Head of caudate nucleus (tissue), 42 donors: ENCODE measurements at places on chromosomes 11 and 22.

DNA sequence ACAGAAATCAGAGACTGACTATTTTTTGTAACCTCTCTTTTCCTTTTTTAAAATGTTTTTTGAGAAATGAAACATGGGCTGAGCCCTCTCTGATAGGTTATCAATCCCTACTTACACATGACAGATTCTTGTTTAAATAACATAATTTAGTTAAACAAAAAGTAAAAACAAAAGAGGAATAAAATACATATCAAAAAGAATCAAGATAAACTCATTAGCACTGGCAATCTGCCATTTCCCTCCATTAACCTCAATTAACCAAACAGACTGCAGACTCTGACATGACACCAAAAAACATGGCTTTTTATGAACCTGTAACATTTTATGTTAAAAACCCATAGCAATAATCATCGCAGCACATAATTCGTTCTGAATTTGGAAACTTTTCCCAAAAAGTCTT lies 284.4 kb upstream of the MTNR1B start:
- no peak for DNase-seq

- DNase-seq, result peak; percentile 78
Measured at GRCh38 chr22:38026130-38027111, 30.8 kb upstream of the PICK1 start.

DNA sequence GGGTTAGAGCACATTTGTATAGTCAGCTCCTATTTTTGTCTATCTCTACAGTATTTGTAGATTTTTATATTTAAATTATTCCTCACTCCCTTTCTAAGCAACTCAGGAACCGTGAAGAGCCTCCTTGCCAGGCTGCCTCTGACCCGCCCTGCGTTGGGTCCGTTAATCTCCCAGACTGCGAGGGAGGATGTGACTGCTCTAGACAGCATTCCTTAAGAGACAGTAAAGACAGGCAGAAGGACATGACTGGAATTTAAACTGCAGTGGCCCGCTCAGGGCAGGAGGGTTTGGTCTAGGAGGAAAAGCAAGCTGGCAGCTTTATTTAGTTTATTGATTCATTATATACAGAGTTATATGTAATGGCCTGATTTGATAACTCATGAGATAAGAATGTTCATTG lies 413.7 kb downstream of the TMEM135 start:
- DNase-seq, result no peak

GRCh38 chr11:112306230-112306629 lies 45.6 kb upstream of the PLET1 start:
- no peak for DNase-seq

GRCh38 chr22:43167001-43167589 lies 15.7 kb downstream of the TSPO start:
- no peak for DNase-seq

DNA sequence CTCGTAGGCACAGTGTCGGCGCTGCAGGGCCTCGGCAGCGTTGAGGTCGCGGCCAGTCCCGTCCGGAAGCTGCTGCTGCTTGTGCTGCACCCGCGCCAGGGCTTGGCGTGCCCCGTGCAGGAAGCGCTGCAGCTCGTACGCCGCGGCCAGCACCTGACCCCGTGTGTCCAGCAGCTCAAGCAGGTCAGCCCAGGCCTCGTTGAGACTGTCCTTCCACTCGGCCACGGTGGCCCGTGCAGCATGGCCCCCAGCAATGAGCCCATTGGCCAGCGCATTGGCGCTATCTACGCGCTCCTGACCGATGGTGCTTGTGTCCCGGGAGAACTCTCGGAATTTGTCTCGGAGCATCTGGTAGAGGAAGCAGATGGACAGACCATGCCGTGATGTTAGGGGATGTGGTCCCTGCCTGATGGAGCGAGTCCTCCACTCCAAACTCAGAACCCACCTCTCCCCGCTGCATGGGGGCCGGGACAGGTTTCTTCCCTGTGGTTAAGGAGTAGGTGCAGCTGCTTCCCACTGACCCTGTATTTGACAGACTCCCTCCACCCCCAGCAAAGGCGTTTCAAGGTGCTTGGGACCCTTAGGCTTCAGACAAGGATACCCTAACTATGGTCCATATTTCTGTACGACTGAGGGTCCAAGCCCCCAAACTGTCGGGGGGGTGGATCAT lies 13.8 kb upstream of the RBM4B start:
- DNase-seq, result no peak

GRCh38 chr11:271319-271715 lies 6.9 kb upstream of the NLRP6 start:
- DNase-seq, result no peak

DNA sequence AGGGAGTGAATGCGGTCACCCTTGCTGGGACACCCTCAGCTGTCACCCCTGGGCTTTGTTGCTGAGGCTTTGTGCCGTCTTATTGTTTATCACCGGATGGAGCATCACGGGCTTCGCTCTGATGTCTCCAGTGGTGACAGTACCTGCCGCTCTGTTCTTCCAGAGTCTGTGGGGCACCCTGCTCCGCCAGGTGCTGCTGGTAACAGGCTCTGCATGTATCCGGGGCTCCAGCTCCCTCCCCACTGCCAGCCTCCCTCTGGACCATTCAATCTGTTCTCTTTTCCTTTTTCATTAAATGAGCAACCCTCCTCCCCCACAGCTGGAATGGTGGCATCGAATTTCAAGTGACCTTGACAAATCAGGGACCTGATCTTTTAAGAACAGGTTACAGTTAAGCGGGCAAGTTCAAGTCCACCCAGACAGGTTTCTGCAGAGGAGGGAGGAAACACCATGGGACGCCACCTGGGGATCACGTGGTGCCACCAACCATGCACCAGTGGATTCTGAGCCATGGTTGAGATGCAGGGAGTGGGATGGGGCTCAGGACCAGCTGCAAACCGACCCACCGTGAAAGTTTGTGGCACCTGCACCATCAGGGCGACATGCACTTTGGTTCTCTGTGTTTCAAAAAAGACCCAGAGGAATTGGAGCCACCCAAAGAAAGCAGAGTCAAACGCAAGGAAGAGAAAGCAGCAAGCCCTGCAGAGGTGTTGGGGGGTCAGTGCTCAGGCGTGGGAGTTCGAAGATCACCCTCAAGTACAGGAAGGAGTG lies 89.3 kb downstream of the BCR start:
- no peak for DNase-seq

GRCh38 chr11:40597546-40598113 lies 861.8 kb downstream of the LRRC4C start:
- DNase-seq, result no peak

DNA sequence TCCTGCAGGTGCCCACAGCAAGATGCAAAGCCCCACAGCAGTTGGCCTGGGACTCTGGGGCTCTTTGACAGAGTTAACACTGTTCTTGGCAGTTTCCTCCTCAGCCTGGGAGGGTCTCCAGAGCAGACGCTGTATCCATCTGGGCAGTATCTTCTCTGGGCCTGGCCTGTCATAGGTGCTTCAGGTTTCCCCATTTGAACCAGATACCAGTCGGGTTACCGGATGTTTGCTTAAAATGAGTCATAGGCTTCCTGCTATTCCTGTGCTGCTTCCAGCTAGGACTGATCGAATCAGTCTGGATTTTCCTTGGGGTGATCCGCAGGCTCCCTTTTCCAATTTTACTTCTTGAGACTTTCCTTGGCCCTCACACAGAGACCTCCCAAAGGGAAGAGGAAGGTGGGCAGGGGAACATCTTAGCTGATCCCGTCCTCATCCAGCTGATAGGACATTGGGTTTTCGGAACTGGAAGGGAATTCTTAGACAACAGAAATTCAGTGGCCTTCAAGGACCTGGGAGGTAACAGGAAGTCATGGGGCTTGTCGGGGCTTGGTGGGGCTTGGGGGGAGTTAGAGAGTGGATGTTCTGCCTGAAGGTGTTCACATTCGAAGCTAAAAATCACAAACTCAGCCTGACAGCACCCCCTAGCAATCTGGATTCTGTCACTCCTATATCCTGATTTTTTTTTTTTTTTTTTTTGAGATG lies 2.4 kb upstream of the RANGAP1 start:
- no peak for DNase-seq

DNA sequence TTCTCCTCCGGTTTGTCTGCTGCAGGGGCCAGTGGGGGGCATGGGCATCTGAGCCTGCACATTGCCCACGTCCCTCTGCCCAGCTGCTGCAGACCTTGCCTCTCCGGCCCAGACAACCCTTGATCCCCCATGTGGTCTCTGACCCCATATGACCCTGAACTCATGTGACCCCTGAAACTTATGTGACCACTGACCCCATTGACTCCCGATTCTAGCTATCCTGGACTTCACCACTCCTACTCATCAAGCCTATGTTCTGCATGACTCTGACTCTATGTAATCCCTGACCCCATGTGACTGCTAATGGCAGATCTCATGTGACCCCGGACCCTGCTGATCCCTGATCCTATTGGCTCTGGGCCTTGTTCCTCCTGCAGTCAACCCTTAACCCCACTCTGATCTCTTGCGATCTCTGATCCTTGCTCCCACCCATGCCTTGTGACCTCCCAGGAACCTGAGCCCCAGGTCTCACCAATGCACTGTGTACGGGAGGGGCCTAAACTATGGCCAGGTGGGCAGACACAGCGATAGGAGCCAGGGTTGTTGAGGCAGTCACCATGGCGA lies 5.7 kb downstream of the LTBP3 start:
- DNase-seq, result no peak

DNA sequence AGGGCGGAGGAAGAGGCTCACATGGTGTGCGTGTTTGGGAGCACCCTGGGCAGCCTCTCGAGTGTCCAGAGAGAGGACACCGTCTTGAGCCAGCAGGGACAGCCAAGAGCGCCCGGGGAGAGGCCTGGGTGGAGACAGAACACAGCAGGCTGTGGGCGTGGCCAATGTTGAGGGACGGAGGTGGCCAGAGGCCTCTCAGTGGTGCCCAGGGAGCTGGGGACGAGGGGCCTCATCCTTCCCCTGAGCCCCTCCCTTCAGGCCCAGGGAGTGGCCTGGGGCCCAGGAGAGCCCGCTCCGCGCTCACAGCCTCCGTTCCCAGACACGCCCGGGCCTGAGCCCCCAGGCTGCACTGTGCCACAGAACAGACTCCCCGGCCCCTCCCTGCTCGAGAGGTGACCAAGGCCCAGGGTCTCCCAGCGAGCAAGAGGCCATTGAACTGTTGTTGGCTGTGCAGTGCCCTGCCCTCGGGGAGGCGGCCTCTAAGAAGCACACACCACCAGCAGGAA lies 48.4 kb downstream of the CDKN1C start:
- DNase-seq, result no peak

DNA sequence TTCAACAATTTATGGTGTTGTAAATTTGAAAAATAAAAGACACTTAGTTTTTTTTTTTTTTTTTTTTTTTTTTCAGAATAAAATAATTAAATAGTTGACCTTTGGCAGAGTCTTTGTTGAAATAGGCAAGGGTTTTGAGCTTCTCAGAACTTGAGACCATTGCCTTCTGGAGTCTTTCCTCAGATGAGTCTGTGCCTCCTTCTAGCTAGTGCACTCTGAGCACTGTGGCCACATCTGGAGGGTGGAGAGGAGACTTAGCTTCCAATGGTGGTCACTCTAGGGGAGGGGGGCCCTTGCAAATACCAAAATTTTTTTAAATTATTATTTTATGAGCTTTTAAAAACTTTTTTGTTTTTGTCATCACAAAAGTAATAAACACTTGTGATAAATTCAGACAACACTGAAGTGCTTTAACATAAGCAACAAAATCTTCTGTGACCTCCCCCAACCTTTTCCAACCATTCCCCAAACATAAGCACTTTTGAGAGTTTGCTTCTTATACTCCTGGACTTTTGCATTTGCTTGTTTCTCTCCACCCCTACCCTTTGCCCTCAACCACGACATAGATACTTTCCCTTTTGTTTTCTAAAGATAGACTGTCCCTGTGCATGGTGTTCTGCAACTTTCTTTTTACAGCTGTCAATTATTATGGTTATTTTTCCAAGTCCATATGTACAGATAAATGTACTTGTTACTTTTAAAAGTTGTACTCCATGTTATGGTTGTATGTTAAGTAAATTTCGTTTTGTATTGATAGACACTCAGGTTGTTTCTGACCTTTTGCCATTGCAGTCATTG lies 41.1 kb downstream of the BMAL1 start:
- no peak for DNase-seq

DNA sequence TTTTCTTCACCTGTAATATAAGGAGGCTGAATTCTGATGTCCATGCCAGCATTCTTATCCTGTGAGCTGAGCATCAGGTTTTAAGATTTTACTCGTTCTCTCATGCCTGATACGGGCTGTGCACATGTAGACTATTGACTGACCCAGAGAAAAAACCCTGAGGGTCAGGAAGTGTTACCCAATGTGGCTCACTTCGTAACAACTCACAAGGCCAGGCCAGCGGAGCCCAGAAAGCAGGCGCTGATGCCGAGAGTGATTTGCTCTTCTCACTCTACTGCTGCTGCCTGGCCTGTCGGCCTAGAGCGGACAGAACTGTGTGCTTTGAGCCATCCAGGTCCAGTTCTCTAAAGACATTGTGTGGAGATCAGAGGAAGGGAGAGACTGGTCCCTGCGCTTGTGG lies 10.8 kb downstream of the THYN1 start:
- DNase-seq, result no peak

- DNase-seq, result no peak
Measured at GRCh38 chr11:132862933-132863332, 669.4 kb downstream of the OPCML start.

DNA sequence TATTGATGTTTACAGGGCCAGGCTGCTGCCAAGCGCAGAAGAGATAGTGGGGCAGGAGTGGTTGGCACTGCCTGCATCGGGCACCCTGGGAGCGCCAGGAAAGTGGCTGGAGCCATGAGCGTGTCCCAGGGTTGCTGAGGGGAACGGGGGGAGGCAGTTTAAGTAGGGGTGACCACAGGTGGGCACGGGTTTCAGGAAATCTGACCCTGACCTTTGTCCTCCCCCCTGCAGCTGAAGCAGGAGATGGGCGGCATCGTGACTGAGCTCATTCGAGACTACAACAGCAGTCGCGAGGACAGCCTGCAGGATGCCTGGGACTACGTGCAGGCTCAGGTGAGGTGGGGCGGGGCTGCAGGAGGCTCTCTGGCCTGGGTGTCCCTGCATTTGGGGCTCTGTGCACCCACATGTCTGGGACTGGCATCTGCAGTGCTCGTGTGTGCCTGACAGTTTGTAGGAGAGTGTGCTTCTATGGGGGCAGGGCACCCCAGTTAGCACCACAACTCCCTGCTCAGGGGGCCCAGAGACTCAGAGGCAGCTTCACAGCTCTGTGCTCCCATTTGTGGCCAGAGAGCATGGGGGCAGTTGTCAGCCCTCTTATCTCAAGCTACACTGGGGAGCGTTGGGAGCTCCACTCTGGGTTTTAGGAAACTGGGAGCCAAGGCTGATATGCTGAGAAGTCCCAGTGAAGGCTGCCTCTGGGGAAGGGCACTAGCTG lies 49.7 kb downstream of the CD82 start:
- DNase-seq, result no peak

GRCh38 chr11:72751116-72752087 lies 806 bp downstream of the ARAP1 start:
- no peak for DNase-seq
